ENCODE measurements at places on chromosomes 7 and 10. TPM values are rescaled to one million over a fixed set of nuclear protein-coding genes. Genes with fewer than 3 reads are reported as not detected.

AS3MT gene
- 2.0 TPM for total RNA-seq

C10orf67 gene
- 1.6 TPM for total RNA-seq

DNA sequence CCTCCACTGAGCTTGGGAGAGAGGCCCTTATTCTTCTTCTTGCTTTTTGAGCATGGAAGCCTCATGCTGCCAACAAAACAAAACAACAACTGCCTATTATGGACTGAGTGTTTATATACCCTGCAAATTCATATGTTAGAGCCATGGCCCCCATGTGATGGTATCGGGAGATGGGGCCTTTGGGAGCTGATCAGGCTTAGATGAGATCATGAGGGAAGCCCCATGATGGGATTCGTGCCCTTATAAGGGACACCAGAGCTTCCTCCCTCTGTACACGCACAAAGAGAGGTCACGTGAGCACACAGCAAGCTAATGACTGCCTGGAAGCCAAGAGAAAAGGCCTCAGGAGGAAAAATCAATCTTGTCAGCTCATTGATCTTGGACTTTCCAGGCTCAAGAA, 235.0 kb downstream of the FANK1 start:
- no peak for DNase-seq

- DNase-seq: no peak
Observed at GRCh38 chr10:30437031-30437841, 3.3 kb downstream of the MAP3K8 start.

DNA sequence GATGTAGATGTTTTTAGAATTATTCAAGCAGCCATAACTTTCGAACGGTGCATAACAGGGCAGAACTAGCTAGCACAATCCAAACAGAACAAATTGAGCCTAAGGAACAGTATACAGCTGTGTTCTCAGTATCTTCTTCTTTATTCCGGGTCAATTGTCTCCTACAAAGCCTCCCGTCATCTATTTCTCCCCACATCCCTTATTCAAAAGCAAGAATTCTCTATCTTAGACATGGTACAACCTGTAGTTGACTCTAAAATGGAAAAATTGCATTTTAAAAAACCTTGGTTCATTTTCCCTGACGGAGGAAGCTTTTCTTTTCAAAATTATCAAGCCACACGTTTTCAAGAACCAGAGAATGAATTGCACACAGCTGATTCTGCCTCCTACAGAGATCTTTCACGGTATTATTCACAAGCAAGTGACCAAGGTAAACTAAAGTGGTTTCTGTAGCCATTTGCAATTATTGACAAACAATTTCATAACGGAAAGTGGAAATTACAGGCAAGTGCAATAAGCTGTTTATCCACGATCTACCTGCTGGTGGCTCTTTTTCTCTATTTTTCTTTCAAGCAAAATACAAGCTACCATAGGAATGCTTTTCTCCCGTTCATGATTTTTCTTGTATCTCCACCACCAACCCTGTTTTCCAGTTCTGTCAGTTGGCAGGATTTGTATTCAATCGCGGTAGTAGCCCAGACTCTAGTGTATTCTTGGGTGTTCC, 2.3 kb downstream of the GRM8 start:
- DNase-seq: no peak
